Fibroblast of skin of scalp (primary cell): ENCODE measurements at places on chromosomes 7 and 10.

- no peak for DNase-seq
Measured at GRCh38 chr7:966291-967069, 8.9 kb downstream of the COX19 start.

GRCh38 chr7:44894888-44895580, 9.7 kb upstream of the PURB start:
- DNase-seq, result no peak

GRCh38 chr7:41046776-41047175, 656.1 kb downstream of the INHBA start:
- DNase-seq, result no peak

- DNase-seq, result no peak
Measured at GRCh38 chr7:135914346-135914745, 62.8 kb downstream of the MTPN start.

DNA sequence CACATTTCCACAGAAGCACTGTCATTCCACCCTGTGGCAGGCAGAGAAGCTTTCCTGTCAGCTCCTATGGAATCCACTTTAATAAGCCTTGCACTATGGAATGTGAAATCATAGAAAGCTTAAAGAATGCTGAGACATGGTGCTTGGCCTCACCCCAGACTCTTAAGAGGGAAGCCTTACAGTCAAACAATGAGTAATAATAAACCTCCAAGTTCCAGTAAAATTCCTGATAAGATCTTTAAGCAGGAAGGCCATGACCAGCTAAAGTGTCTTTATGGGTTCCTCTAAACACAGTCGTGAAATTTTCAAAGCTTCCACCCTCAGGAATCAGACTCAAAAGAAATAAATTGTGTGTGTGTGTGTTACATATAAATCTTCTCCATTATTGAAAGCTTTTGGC, 11.9 kb upstream of the TEX36 start:
- peak; percentile 91 for DNase-seq

GRCh38 chr7:4103352-4104091, 578.6 kb upstream of the FOXK1 start:
- peak; percentile 7 for DNase-seq

- no peak for DNase-seq
Measured at GRCh38 chr10:122407375-122408125, 33.0 kb downstream of the PLEKHA1 start.

GRCh38 chr7:136369225-136369624, 392.1 kb upstream of the MTPN start:
- DNase-seq, result no peak

- no peak for DNase-seq
Measured at GRCh38 chr10:89219513-89220218, 12.5 kb upstream of the CH25H start.

DNA sequence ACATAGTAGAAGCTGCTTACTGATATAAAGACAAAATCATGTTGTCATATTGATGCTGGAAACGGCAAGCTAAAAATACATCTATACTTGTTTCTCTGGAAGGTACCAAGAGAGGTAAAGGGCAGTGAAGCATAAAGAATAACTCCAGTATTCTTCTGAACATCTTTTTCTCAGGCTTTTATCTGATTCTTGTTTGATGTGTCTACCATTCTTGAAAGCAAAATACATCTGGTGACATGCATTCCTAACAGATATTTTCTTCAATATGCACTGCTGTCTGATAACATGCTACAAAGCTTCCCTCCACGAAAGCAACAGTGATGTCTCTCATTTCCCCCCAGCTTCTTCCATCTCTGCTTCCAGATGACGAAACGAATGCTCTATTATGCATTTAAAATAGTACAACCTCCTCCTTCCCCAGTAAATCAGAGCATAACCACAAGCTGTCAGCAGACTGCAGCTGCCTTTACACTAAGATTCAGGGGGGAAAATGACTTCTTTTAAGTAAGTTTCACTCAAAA, 100.8 kb downstream of the ARHGAP21 start:
- peak; percentile 57 for DNase-seq

GRCh38 chr7:117448655-117449054, 21.4 kb upstream of the ASZ1 start:
- DNase-seq, result no peak

GRCh38 chr10:1175956-1176565, 119.9 kb downstream of the WDR37 start:
- DNase-seq, result no peak

GRCh38 chr7:17581301-17581700, 282.8 kb downstream of the AHR start:
- no peak for DNase-seq

DNA sequence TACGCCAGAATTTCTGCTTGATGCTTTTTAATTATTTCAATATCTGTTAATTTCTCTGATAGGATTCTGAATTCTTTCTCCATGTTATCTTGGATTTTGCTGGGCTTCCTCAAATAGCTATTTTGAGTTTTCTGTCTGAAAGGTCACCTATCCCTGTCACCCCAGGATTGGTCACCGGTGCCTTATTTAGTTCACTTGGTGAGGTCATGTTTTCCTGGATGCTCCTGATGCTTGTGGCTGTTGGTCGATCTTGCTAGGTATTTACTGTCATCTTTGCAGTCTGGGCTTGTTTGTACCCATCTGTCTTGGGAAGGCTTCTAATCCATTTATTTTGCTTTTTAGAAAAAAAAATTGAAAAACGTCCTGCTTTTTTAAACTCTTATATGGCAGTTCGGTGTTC, 11.2 kb upstream of the PRKAR1B start:
- DNase-seq, result no peak

- DNase-seq, result no peak
Measured at GRCh38 chr10:84224411-84225028, 824 bp downstream of the LRIT2 start.

GRCh38 chr10:85602713-85603112, 763.9 kb downstream of the GRID1 start:
- no peak for DNase-seq

DNA sequence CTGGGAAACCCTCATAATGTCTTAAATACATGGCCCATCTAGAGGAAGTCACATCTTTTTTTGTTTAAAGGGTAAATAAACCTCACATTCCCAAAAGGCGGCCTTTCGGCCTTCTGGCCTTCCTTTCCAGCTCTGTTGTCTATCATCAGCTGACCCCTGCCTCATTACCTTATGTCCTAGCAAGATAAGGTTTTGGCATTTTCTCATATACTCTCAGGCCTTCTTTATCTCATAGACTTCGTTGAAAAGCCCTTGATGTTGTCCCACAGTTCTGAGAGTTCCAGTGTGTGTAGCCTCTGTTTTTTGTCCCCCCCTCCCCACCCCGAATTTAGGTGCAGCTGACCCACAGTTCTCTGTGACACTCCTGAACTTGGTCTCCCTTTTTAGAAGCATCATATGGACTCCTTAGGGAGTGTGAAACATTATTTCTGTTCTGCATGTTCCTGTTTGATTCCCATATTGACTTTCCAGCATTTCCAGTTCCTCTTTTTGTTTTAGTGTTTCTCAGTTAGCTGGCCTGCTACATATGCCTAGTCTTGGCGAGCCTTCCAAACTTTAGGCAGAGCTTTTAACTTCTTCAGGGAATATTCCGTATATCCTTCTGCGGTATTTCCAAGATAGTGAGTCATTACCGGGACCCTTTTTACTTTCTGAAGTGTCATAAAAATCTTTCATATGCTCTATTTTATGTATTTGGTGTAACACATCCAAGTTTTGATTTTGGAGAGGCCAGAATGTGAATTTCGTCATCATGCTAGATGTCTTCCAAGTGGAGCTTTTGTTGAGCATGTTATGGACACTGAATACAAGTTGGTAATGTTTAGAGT, 138.5 kb downstream of the LRRC4 start:
- no peak for DNase-seq

- no peak for DNase-seq
Measured at GRCh38 chr7:43769791-43770465, 11.4 kb downstream of the BLVRA start.

- DNase-seq, result no peak
Measured at GRCh38 chr7:156578978-156579430, 61.6 kb upstream of the RNF32 start.
